ENCODE measurements at places on chromosomes 2 and 18.

DNA sequence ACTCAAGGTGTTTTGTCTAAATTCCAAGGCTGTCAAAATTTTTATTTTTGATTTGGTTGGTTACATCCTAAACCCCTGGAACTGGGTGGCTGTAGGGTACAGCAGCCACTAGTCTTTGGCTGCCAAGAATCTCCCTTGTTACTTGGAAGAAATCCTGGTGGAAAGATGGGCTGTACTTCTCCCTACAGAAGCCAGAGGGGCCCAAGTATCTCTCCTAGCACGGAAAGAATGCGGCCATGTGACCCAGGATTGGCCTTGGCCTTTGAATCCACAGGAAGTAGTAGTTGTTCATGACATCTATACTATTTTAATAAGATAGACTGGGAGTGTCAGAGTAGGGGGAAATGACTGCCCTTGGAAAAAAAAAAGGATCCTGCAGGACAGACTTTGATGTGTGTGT, 54.4 kb upstream of the MYO3B start:
- DNase-seq, result no peak

DNA sequence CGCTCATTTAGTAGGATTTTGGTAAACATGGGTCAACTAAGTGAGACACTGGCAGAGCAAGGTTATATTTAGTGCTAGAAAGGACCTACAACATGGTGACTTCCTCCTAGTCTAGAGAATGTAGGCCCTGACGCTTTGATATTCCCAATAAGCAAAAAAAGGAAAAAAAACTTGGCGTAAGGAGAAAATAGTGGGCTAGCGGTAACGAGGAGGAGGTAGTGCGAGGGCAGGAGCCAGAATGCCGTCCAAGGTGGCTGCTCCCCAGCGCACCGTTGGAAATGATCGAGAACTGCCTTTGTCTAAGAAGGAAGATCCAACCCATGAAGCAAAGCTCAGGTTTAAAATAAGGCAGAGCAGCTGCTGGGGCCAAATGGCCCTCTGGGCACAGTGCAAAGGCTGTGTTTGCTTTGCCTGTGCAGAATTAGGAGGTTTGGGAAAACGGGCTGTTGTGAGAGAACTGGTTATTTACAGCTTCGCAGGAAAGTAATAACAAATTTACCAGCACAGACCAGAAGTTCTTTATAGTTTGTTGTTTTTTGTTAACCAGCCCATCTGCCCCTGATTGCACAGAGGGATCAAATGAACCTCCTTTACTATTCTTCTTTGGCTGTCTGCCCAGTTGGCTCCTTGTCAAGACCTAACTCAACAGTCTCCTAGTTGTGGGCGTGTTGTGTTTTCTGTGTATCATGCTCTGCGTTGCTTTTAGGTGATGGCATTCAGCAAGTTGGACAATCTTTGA, 86.6 kb downstream of the ITGB1BP1 start:
- DNase-seq, result no peak

DNA sequence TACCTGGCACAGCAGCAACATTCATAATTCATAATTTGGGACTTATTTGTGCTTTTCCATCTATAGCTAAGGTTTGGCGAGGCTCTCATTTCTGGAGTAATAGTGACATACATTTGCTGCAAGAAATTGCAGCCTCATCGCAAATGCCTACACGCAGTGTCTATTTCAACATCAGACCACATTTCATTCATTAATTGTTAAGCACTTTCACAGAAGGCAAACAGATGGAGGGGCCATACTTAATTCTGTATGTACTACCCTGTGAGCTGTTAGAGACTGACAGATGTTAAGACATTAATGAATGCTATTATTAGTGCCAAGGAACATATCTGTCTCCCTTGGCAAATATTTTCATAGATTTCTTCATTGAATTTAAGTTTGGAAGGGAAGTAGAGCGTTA, 125.7 kb downstream of the UXS1 start:
- no peak for DNase-seq

DNA sequence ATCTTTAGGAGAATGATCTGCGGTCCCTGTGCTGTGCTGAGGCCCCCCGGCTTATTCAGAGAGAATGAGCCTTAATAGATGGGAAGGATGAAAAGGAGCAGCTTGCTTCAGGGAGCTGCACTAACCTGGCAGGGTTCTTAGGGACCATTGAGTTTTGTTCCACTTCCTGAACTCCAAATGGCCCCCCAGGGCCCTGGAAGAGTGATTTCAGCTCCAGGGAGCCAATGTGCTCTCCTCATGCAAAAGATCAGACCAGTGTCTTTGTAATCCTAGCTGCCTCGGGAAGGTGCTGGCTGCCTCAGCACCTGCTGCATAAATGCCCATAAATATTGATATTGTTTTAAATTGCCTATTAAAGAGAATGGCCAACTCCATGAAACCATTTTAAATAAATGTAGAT, 210.2 kb downstream of the NCK2 start:
- DNase-seq, result no peak

GRCh38 chr2:39513641-39514094, 76.6 kb upstream of the MAP4K3 start:
- DNase-seq, result no peak

- DNase-seq, result no peak
Measured at GRCh38 chr2:39141334-39142271, 20.8 kb upstream of the SOS1 start.

GRCh38 chr2:55111570-55112228, 61.4 kb upstream of the RTN4 start:
- no peak for DNase-seq

GRCh38 chr18:41695441-41695840, 259.6 kb upstream of the PIK3C3 start:
- DNase-seq, result no peak

DNA sequence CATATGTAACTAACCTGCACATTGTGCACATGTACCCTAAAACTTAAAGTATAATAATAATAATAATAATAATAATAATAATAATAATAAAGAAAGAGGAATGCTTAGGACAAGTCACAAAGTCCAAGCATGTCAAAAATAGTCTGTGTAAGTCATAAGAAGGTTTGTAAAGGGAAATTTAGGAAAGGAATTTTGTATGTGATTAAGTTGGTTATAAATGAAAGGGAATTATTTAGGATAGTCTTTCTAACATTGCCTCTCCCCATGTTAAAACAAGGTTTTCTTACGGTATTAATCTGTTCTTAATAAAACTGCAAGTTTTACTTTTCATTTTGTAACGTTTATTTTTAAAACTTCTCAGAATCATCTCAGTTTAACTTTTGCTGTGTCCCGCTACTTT, 62.8 kb downstream of the SESTD1 start:
- no peak for DNase-seq

DNA sequence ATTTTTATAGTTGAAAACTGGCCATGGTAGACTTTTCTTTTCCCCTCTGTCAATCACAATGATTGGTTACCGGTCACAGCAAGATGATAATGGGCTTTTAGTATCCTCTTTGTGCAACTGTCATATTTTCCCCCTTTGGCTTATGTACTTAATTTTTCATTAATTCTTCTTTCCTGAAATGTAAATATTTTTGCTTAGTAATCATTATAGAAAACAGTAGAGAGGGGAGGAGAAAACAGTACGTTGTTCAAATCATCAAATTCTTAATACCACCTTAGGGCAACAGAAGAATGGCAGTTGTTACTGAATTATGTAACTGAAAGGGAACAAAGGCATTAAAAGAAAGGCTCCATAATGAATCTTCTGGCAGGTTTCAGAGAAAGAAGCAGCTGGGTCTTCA, 699.0 kb downstream of the METTL4 start:
- DNase-seq, result no peak

GRCh38 chr2:79487399-79487798, 25.5 kb upstream of the CTNNA2 start:
- no peak for DNase-seq

DNA sequence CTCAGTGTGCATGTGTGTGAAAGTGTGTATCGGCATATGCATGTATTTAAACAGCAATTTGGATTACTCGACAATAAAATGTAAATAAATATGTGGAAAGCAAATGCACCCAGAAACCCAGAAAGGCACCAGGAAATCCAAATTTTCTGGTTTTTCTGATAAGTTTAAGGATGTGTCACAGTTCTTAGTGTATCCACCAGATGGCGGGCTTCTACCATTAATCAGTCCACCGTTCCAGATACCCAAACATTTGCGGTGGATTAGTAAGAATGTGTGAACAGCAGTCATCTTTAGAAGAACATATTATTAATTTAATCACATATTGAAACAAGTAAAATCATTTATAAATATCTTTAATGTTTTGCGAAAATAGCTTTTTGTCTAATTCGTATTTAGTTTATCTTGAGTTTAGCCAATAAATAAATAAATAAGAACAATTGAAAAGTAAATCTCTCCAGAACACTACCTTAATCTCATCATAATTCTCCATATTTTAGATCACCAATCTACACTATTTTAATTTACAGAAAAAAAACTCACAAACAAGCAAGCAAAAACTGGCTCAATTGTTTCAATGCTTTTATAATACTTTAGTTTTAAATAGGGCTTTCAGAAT, 298.9 kb downstream of the DSEL start:
- peak; percentile 19 for DNase-seq

DNA sequence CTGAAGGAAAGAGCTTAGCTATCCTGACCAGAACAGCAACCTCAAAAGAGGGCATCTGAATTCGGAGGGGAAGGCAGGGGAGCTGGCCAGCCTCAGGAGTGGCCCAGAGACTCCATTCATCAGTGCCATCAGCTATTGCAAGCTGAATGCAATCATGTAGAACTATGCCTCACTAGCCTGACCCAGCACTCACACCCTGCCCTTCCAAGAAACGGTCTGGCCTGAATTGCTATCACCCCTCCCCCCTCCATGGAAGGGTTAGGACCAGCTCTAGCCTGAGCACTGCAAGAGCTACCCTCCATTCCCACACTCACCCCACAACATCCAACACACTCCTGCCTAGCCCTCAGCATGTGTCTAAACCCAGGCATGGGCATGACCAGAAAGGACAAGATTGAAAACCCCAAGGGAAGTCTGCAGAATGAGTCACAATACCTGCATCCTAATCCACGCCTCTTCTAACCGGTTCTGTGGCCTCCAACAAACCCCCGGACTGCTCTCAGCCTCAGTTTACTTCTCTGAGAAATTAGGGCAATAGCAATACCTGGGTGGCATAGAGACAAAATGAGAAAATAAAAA, 120.3 kb downstream of the BCL11A start:
- no peak for DNase-seq

DNA sequence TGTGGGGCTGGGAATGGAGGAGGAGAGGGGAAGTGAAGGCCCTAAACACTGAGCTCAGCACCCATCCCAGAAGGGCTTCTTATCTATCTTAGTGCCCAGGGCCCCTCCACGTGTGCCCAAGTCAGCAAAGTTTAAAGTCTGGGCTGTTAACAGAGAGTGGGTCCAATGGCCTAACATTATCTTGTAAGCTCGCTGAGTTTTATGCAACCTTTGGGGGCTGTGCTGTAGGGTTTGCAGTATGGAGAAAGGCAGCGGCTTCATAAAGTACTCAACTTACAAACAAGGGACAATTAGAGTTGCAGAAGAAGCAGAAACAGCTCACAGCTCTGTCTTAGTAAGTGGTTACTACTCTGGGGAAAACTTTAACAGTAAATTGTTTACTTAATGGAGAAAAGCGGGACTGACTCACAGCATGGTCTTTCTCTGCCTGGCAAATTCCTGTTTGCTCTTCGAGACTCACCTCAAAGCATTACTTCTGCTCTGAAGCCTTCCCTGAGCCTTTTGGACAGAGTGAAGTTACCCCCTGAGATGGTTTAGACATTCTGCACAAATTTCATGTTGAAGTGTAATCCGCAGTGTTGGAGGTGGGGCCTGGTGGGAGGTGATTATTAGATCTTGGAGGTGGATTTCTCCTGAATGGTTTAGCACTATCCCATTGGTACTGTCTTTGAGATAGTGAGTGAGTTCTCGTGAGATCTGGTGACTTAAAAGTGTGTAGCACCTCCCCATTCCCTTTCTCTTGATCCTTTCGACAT, 9.0 kb downstream of the ENOSF1 start:
- no peak for DNase-seq

GRCh38 chr18:46518438-46518837, 138.6 kb downstream of the LOXHD1 start:
- no peak for DNase-seq

- DNase-seq, result no peak
Measured at GRCh38 chr2:212228743-212229171, 309.8 kb downstream of the ERBB4 start.

GRCh38 chr2:174012347-174013314, 47.5 kb upstream of the SP3 start:
- peak; percentile 13 for DNase-seq

- DNase-seq, result no peak
Measured at GRCh38 chr2:200446612-200447011, 63.3 kb downstream of the KCTD18 start.

- no peak for DNase-seq
Measured at GRCh38 chr2:105498281-105498846, 99.5 kb upstream of the FHL2 start.

- DNase-seq, result no peak
Measured at GRCh38 chr2:156005999-156006712, 326.4 kb downstream of the NR4A2 start.

- DNase-seq, result no peak
Measured at GRCh38 chr2:227347117-227347516, 22.1 kb downstream of the MFF start.

GRCh38 chr18:49722477-49722876, 90.9 kb downstream of the ACAA2 start:
- no peak for DNase-seq

- DNase-seq, result no peak
Measured at GRCh38 chr2:169386722-169387121, 24.4 kb upstream of the LRP2 start.

GRCh38 chr18:70732188-70732587, 443.3 kb downstream of the SOCS6 start:
- DNase-seq, result no peak

DNA sequence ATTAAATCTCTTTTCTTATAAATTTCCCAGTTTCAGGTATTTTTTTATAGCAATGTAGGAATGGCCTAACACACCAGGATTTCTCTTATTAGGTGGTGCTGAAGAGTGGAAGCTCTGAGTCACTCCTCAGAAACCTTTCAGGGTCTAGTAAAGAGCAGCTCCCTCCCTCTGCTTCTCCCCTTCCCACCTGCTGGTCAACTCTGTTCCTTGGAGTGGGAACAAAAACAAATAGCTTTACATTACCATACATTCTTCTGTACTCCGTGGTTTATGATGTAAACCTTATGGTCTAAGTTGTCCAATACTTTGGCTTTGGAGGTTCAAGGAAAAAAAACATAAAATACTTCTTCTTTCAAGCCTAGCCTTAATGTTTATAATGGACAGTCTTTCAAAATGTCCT, 2.7 kb upstream of the IL1R1 start:
- no peak for DNase-seq

- no peak for DNase-seq
Measured at GRCh38 chr2:118557016-118557415, 290.4 kb downstream of the EN1 start.

- DNase-seq, result no peak
Measured at GRCh38 chr2:143463719-143464118, 334.5 kb downstream of the ARHGAP15 start.

- no peak for DNase-seq
Measured at GRCh38 chr2:230696670-230697069, 16.0 kb upstream of the CAB39 start.

DNA sequence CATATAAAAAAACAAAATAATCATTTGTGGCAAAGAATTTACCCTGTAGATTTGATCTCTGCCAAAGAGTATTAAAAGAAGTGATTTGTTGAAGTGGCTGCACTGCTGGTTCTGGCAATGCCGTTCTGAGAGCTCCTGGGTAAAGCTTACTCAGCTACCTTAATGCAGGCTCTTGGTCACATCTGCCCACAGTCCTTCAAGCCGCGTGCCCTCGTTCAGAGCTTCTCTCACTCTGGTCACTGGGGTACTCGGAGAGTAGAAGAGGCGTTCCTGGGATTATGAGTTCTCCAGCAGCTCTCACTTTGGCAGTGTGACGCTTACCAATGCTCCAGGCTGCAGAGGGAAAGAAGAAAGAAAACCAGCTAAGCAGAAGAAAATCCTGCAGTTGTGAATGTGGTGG, 57.9 kb downstream of the ACVR1 start:
- DNase-seq, result no peak

All from stimulated activated CD8-positive, alpha-beta memory T cell treated with anti-CD3 and anti-CD28 coated beads, Interleukin-4, amount 100 ng/mL, for 1 hour (primary cell).